ENCODE measurements at places on chromosomes 3 and 15.

GRCh38 chr3:160981217-160981938 is 123.8 kb downstream of the B3GALNT1 start:
- DNase-seq, result no peak

DNA sequence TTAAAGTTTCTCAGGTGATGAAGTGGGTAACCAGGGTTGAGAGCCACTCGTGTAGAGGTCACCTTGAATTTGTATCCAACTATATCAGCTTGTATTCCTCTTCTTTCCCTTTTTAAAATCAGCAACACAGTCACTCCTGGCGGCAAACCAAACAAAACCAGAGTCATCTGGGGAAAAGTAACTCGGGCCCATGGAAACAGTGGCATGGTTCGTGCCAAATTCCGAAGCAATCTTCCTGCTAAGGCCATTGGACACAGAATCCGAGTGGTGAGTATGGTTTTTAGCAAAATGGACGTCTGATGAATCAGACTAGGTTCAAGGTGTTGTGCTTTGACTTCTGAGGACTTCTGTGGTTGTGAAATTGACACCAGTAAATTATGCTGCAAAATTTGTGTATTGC is 3.9 kb downstream of the RPL35A start:
- DNase-seq, result no peak

- no peak for DNase-seq
Observed at GRCh38 chr15:67225336-67225735, 29.1 kb downstream of the AAGAB start.

DNA sequence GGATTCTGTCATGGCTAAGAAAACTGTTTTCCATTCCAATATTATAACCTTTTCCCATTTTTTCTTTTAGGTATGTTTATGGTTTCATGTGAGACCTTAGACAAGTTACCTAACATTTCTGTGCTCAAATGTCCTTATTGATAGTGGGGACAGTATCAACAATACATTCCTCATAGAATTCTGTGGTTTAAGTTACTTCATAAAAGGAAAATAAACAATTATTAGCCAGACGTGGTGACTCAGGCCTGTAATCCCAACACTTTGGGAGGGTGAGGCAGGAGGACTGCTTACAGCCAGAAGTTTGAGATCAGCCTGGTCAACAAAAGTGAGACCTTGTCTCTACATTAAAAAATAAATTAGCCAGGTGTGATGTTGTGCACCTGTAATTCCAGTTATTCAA is 436.8 kb upstream of the CNTN4 start:
- DNase-seq, result no peak

DNA sequence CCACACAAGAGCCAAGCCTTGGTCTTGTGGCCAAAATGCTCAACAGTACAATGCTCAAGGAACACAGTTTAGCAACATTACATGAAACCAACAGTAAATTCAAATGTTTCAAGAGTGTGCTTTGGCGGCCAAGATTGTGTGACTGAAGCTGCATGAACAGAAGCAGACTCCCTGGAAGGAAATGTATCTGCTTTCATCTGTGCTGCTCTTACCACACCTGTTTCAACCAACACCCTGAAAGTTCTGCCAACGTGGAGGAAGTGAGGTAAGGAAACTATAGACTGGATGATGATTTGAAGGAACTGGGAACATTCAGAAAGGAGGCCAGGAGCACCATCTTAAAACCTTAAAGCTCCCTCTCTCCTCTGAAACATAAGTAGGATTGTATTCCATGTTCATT is 55.7 kb downstream of the MB21D2 start:
- DNase-seq, result peak; percentile 72

GRCh38 chr15:68630211-68630555 is 51.4 kb downstream of the CORO2B start:
- DNase-seq, result no peak

- no peak for DNase-seq
Observed at GRCh38 chr15:67880651-67881182, 40.9 kb upstream of the RNU6-1 start.

GRCh38 chr3:68070186-68070585 is 415.8 kb upstream of the SUCLG2 start:
- no peak for DNase-seq

- DNase-seq, result peak; percentile 37
Observed at GRCh38 chr3:144521131-144521530, 549.5 kb downstream of the DIPK2A start.

- DNase-seq, result no peak
Observed at GRCh38 chr3:10242182-10243065, 5.8 kb upstream of the TATDN2 start.

- DNase-seq, result no peak
Observed at GRCh38 chr15:43794269-43795037, 2.3 kb downstream of the SERF2 start.

GRCh38 chr3:184428561-184429175 is 48.8 kb downstream of the CHRD start:
- DNase-seq, result no peak

DNA sequence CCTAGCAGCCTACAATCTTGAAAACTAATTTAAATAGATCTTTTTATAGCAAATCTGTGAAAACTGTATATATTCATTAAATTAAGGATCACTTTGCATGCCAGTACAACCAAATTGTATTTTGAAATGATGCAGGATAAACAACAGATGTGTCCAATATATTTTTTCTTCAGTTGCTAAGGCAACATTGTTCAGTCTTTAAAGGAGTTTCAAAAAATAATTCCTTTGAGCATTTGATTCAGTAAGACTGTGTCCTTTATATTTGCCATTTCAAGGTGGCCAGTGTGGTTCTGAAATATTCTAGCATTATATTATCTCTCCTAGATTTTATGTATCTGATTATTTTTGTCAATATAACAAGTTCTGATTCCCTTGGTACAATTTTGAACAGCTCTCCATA is 254.7 kb downstream of the PLOD2 start:
- no peak for DNase-seq

DNA sequence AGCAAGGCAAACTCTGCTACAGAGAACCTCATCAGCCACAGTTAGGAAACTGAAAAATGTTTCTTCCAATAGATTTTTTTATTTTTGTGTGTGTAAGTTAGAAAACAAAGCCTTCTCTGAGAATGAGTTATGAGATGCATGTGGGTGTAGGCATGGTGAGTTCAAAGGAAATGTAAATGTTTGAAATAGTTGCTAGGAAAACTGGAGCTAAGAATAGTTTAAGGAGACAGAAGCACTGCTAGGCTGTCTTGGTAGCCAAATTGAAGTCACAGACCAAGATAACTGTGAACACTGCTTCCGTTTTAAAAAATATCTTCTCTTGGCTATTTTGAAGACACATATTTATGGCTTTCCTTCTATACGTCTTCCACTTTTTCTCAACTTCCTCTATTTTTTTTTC is 1501.2 kb upstream of the CADM2 start:
- no peak for DNase-seq

- no peak for DNase-seq
Observed at GRCh38 chr3:78670746-78671145, 1097.1 kb downstream of the ROBO1 start.

DNA sequence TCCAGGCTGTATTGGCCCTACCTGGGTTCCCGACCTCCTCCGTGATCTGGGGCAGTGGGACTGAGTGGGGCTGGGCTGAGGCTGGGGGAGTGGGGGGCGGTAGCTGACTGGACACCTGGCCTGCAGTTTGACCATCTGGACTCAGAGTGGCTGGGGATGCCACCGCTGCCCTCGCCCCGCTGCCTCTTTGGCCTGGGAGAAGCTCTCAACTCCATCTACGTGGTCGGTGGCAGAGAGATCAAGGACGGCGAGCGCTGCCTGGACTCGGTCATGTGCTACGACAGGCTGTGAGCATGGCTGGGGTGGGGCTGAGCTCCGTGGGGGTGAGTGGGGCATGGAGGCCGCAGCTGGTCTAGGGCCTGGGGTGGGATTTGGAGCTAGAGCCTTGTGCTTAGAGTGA is 2.7 kb downstream of the KLHL40 start:
- no peak for DNase-seq

Measured in MM.1S (cell line).